ENCODE measurements at places on chromosomes 6 and 20. TPM values are rescaled to one million over a fixed set of nuclear protein-coding genes. Genes with fewer than 3 reads are reported as not detected.

Gene THBS2
- 629 TPM for total RNA-seq

Gene ZNF337
- total RNA-seq = 15.7 TPM

Gene VIP
- total RNA-seq = not detected

Gene F13A1
- total RNA-seq = not detected

Gene DEFB118
- not detected for total RNA-seq

Gene MPC1
- total RNA-seq = 20.0 TPM

Gene ATP9A
- total RNA-seq = 23.2 TPM

Gene TRIM15
- total RNA-seq = not detected

Gene RNASET2
- total RNA-seq = 13.2 TPM

Gene TFAP2A
- total RNA-seq = not detected

Gene KHDC1L
- not detected for total RNA-seq

Gene MMP24
- 0.56 TPM for total RNA-seq

Gene BPIFB2
- not detected for total RNA-seq

Gene ABHD16B
- total RNA-seq = not detected

Gene MYT1
- total RNA-seq = not detected

Gene TRIM31
- not detected for total RNA-seq

Gene OPN5
- total RNA-seq = not detected

Gene LRP11
- 69.1 TPM for total RNA-seq

Gene ULBP1
- under 0.01 TPM for total RNA-seq

Gene PERP
- 14.2 TPM for total RNA-seq

Gene OPRM1
- total RNA-seq = not detected

Gene FNDC11
- total RNA-seq = 0.19 TPM

Gene SLC29A1
- total RNA-seq = 28.6 TPM

Gene ALDH8A1
- total RNA-seq = 0.85 TPM

Gene CST4
- 0.77 TPM for total RNA-seq

Gene MAFB
- total RNA-seq = under 0.01 TPM

Measured in regular cardiac myocyte (primary cell).